HT1080 (cell line): ENCODE measurements at places on chromosomes 16 and 17.

DNA sequence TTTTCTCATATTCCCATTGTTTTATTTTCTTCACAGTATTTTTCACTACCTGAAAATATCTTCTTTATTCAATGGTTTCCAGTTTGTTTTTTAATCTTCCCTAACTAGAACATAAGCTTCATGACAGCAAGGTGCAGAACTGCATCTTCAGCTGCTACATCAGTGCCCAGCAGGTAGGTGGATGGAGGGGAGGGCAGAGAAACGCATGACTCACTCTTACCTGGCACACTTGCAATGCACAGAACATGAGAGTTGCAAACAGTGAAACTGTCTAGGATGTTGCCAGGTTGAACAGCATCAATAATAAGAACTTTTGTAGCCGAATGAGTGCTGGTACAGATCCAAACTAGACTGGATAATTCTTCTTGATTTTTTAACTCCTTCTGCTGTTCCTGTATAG lies 127.1 kb downstream of the SPAG9 start:
- DNase-seq, result no peak

DNA sequence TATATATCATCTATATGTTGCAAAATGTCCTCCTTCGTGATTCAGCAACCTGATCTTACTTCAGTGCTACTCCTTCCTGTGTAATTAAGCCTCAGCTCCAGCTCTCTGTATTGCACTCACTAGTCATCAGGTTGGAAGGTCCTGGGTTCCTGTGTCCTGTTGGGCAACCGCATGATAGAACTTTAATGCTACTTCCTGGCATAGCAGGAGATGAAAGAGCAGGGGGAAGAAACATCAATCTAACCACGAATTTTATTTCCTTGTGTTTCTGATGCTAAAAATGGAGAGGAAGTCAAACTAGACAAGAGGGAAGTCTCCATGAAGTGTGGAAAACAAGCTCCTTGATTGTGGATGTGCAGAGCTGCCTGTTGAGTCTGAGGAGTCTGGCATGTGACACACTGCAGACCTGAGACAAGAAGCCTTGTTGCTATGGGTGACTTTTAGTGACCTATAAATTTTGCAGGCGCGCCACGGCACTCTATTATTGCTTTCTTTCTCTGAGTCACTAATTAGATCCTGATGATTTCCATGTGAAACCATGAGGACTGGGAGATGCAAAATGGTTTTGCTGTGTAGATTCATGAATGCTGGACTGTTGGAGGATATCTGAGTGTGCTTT lies 25.6 kb downstream of the IGSF6 start:
- DNase-seq, result peak; percentile 91

GRCh38 chr17:914561-914960 lies 65.0 kb downstream of the NXN start:
- DNase-seq, result no peak

DNA sequence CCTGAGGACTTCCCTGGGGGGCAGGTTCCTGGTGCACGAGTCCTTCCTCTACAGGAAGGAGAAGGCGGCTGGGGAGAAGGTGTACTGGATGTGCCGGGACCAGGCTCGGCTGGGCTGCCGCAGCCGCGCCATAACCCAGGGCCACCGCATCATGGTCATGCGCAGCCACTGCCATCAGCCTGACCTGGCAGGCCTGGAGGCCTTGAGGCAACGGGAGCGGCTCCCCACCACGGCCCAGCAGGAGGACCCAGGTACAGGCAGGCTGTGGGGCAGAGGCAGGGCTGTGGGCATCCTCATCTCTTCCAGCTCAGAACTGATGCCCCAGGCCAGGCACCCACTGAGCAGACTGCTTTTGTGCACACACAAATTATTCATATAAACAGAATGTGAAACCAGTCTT lies 25.9 kb upstream of the KREMEN2 start:
- no peak for DNase-seq

GRCh38 chr17:34920676-34921075 lies 40.6 kb downstream of the CCT6B start:
- no peak for DNase-seq

DNA sequence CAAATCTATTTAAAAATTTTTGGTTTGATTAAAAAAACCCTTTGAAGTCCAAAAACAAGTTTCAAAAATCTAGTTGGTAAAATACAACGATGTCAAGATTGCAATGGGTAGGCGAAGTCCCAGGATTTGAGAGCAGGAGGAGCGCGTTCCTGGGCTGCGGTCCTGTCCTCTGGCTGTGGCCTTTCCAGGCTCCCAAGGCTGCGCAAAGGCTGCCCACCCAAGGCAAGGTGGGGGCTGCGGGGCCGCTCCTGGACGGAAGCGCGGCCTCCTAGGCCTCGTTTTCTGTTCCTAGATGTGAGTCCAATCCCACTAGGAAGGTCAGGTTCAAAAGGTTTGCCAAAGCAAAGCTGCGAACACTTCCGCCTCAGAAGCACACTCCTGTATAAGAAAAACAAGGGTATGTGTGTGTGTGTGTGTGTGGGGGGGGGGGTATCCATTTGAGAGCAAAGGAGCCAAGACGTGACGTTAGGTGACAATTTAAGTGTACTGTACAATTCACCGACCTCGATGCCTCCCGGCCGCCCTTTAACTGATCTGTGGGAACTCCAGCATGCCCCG lies 9.2 kb downstream of the AHSP start:
- no peak for DNase-seq

- DNase-seq, result no peak
Measured at GRCh38 chr16:49997721-49998251, 27.2 kb upstream of the CNEP1R1 start.

- DNase-seq, result no peak
Measured at GRCh38 chr17:28900986-28901726, 1.7 kb downstream of the DHRS13 start.

DNA sequence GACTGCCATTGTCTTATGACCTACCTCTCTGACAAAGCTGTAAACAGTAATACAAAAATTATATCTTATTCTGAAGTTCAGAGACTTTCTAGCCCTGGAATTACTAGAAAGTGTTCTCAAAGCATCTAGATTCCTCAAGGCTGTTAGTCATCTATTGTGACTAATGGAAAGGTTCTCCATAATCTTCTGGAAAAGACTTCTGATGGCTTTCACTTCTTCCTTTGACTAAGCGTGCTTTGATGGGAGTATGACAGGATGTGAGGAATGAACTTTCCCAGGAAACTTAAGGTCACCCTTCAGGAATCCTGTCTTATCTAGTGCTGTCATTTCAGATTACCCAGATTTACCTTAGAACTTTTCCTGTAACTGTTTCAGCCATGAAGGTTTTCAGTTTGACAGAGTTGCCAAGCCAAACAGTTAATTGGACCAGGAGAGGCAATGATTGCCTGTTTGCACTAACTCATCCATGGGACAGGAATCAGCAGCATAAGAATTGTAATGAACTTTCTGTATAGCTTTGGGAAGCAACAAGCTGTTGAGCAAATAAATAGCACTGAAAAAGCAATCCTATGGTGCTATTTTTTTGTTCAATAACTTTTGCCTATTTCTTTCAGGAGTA lies 43.5 kb downstream of the AP2B1 start:
- peak; percentile 93 for DNase-seq

GRCh38 chr17:18956581-18956980 lies 4.6 kb downstream of the SLC5A10 start:
- no peak for DNase-seq

DNA sequence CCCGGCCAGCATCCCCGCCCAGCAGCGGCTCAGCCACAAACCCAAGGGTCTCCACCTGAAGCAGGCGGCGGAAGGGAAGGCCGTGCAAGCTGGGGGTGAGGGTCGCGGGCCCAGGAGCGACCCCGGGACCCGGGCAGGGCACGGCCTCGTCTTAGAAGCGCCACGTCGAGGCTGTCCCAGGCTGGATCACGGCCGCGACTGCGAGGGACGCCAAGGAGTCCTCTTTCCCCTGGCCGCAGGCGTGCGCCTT lies 538 bp upstream of the CCNF start:
- no peak for DNase-seq

- DNase-seq, result no peak
Measured at GRCh38 chr17:9647014-9647413, 1.7 kb downstream of the USP43 start.

- DNase-seq, result no peak
Measured at GRCh38 chr16:67608364-67608763, 36.6 kb upstream of the CARMIL2 start.

DNA sequence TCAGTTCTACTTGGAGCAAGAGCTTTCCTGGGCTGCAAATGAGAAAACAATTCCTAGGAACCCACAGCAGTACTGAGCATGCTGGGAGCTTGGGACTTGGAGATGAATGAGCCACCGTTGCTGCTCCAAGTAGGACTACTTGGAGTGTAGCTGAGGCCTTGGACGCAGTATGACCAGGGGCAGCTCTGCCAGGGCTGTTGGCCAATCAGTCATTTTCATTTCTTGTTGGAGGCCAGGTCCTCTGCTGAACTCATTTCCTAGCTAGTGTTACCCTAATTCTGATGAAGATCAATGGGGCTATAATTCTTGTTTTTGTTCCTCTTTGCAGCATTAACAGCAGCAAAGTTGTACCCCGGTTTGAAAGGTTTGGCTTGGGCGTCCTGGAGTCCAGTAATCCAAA lies 8.0 kb upstream of the LGALS9 start:
- no peak for DNase-seq

- no peak for DNase-seq
Measured at GRCh38 chr16:84268291-84269040, 26.2 kb upstream of the WFDC1 start.

DNA sequence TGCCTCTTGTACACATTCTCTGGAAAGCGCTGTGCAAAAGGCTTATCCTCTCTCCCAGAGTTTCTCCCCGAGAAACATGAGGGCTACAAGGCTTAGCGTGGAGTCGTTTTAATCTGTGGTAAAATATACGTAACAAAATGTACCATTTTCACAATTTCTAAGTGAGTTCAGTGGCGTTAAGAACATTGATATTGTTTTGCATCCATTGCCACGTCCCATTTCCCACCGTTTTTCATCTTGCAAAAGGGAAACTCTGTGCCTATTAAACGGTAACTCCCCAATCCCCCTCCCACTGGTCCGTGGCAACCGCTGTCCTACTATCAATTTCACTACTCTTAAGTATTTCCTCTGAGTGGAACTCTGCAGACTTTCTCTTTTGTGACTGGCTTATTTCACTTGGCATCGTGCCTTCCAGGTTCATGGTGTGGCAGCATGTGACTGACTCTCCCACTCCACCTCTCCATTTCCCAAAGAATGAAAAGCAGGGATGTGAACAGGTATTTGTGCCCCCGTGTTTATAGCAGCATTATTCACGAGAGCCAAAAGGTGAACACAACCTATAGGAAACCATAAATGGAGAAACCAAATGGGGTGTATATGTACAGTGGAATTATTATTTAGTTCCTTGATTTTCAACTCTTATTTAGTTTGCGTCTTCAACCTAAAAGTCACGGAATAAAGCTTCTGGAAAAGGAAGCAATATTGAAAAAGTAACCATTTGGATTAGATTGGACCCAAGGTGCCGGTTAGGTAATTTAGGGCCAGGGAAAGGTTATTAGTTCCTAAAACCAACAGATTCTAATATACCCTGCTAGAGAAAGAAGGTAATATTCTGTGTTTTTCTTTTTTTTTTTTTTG lies 1.1 kb upstream of the USP32 start:
- DNase-seq, result peak; percentile 72

DNA sequence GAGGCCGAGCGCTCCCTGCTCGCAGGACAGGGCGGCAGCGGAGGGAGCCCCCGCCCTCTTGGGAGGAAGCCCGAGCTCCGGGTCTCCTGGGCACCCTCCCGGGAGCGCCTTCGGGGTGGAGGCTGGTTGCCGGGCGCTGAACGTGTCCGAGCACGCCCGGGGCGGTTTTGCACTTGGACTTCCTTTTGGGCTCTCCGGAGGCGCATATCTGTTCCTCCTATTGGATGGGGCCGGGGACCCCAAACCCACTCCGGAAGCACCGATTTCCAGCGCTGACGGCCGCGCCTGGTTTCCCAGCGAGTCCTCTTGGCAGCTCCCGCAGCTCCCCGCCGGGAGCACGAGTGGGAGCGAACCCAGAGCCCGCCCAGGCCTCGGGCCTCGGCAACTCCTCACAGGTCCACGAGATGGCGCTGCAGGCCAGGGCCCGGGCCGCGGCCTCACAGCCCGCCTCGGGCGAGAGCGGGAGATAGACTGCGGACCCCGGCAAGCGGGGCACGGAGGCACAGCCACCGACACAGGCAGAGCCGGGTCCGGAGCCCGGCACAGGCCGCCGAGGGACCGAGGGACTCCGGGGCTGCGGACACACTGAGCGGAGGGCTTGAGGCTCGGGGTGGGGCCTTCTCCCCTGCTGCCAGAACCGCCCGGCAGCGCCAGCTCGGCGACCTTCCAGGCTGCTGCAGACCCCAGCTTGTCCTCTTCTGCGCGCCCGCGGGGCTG lies 12.7 kb downstream of the TBX2 start:
- peak; percentile 59 for DNase-seq

- DNase-seq, result peak; percentile 40
Measured at GRCh38 chr17:2179615-2180295, 123.8 kb downstream of the SMG6 start.

- DNase-seq, result peak; percentile 84
Measured at GRCh38 chr17:40290629-40291280, 3.1 kb downstream of the CDC6 start.

GRCh38 chr16:29898804-29899515 lies 390 bp downstream of the SEZ6L2 start:
- DNase-seq, result no peak

DNA sequence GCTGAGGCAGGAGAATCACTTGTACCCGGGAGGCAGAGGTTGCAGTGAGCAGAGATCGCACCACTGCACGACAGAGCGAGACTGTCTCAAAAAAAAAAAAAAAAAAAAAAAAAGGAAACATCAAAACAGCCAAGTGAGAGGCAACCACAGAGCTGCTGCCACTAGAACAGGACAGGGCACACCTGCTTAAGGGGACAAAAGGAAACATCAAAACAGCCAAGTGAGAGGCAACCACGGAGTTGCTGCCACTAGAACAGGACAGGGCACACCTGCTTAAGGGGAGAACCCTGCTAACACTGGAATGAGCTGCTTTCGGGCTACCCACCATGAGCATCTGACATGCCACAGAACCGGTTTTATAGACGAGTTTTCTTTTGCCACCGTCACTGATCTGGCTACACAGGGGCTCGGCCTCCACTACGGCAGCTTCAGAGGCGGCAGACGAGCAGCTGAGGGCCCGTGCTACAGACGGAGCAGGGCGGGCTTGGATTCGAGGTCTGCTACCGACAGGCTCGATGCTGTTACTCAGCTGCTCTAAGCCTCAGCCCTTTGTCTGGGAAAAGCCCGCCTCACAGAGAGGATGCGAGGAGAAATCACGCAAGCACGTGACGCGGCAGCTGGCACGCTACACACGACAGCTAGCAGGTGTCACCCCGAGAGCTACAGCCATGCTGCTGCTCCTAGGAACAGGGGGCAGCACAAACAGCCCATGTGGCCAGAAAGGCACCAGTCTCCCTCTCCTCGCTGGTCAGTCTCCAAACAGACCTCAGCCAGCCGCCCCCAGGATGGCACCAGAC lies 2.0 kb downstream of the P4HB start:
- DNase-seq, result no peak
